ENCODE measurements at places on chromosomes 3 and 15. TPM values are rescaled to one million over a fixed set of nuclear protein-coding genes. Genes with fewer than 3 reads are reported as not detected.
A peak's percentile ranks its signal among the peaks of the same experiment; 100 is the strongest.

DNA sequence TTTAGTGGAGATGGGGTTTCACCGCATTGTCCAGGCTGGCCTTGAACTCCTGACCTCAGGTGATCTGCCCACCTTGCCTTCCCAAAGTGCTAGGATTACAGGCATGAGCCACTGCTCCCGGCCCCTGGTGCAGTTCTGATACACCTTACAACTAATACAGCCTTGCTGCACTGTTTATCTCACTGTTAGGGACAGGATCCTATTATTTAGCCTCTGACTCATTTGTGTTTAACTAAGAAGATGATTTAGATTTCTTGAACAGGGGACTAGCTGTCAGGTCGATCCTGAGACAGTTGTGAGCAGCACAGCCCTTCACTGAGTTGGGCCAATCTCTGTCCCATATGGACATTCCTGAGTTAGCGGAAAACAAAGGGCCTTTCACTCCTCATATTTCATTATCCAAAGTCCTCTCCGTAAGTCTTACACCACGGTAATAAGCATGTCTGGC is 19.2 kb downstream of the GYG1 start:
- DNase-seq, result no peak

- no peak for DNase-seq
These were observed 135.6 kb downstream of the SOX2 start for GRCh38 chr3:181847276-181847675.

Gene MYEF2
- total RNA-seq, result 13.4 TPM

GRCh38 chr3:128486681-128487537 is 6.1 kb downstream of the GATA2 start:
- DNase-seq, result peak; percentile 43

Gene CPA3
- total RNA-seq, result 4.5 TPM

DNA sequence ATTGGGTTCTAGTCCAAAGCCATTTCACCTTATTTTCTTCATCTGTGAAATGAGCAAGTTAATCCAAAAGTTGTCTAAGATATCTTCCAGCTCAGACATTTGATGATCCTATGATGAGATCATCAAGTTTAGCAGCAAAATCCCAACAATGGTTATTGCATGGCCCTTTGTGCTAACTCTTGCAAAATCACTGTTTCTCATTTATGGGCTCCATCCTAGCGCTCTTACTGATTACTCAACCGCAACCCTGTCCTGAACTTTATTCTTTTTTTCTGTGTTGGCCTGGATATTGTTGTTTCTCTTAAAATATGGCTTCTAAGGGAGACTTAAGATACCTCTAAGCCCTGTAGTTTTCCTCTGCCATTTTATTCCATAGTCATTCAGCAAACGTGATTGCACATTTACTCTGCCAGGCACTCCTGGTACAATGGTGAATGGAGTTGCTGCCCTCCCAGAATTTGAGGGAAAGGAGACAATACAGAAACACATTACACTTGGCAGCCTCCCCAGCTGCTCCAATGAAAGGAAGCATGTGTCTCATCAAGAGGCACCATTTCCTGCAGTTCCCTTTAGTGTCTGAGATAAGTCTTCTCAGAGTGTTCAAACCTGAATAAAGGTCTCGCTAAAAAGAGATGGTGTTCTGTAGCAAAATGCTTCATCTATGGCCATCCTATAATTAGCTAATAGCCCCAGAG is 4.4 kb downstream of the GXYLT2 start:
- peak; percentile 34 for DNase-seq

Gene NOX5
- not detected for total RNA-seq

GRCh38 chr15:51727141-51727897 is 10.1 kb downstream of the LYSMD2 start:
- DNase-seq, result no peak

GRCh38 chr3:46406443-46406787 is 451 bp downstream of the CCR5AS start:
- no peak for DNase-seq

GRCh38 chr3:72679540-72680198 is 168.6 kb downstream of the SHQ1 start:
- no peak for DNase-seq

GRCh38 chr3:13657660-13658435 is 108.9 kb downstream of the FBLN2 start:
- DNase-seq, result peak; percentile 59

GRCh38 chr15:37517191-37517895 is 417.0 kb upstream of the MEIS2 start:
- no peak for DNase-seq

Gene ATP11B
- 38.5 TPM for total RNA-seq
